ENCODE measurements at places on chromosomes 12 and 14. TPM values are rescaled to one million over a fixed set of nuclear protein-coding genes. Genes with fewer than 3 reads are reported as not detected.

The OAS3 gene
- 2.7 TPM for total RNA-seq

The FITM1 gene
- total RNA-seq: 74.3 TPM

The SRGAP1 gene
- total RNA-seq: 1.4 TPM

The PTPRR gene
- total RNA-seq: 0.37 TPM

The VDR gene
- total RNA-seq: 0.59 TPM

The RTN1 gene
- total RNA-seq: 2.7 TPM
